Activated CD4-positive, alpha-beta T cell treated with anti-CD3 and anti-CD28 coated beads, Interleukin-2, amount 50 U/mL, for 48 hours (primary cell): ENCODE measurements at places on chromosomes 11 and 22.

DNA sequence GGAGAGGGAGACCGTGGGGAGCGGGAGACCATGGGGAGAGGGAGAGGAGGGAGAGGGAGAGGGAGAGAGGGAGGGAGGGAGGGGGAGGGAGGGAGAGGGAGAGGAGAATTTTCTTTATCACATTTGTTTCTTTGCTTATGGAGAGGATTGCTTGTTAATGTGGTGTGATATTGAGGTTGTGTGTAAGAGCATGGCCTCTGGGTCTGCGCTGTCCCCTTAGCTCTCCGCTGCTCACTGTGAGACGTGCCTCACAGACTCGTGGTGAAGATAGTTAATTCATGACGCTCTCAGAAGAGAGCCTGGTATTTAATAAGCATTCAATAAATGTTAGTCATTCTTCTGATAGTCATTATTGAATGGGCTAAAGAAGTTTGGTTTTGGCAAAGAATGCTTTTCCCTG is 26.2 kb downstream of the PPFIA1 start:
- DNase-seq: no peak

DNA sequence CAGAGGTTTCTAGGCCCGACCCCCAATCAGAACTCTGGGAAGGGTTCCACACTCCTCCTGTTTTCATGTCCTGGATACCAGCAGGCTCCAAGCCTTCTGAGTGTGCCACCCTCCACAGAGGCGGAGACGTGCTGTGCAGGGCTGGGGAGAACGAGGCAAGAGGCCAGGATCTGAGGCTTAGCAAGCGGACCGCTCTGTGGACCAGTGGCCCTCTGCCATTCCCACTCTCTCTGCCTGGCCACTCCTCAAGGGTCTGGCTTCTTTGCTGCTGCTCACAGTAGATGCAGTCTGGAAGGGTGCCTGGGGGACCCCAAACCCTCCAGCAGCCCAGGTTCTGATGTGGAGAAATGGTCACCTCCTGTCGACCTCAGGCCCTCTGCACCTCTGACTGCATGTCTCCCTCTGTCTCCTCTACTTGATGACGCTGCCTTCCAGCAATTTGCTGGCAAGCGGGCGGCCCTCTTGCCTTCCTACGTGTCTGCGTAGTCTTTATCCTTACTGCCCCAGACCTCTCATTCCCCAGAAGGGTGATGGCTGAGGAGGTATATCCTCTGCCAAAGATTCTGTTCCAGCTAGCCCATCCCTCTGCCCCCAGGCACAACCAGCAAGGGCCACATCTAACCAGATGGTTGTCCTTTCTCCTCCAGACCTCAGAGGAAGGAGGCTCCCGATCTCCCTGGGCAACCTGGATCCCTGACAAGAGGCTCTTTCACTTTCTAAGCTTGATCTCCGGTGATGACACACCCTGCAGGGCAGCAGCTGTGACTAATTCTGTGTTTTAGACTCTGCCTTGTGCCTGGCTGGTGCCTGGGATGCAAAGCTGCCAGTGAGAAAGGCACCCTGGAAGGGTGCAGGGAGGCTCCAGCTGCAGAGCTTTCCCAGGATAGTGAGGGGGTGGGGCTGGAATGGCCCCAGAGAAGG is 87.3 kb downstream of the NAT10 start:
- peak; percentile 34 for DNase-seq

GRCh38 chr11:59272771-59273372 is 60.1 kb upstream of the MPEG1 start:
- no peak for DNase-seq

DNA sequence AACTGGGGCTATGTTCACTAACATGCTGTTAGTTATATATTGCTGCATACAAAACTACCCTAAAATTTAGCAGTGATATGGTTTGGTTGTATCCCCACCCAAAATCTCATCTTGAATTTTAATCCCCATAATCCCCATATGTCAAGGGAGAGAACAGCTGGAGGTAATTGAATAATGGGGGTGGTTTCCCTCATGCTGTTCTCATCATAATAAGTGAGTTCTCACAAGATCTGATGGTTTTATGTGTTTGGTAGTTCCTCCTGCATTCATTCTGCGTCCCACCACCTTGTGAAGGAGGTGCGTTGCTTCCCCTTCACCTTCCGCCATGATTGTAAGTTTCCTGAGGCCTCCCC is 10.0 kb upstream of the PATL1 start:
- no peak for DNase-seq

GRCh38 chr11:35083431-35084238 is 55.3 kb upstream of the CD44 start:
- DNase-seq: peak; percentile 55

- DNase-seq: no peak
These were observed 11.0 kb downstream of the GATD1 start for GRCh38 chr11:766106-766935.

DNA sequence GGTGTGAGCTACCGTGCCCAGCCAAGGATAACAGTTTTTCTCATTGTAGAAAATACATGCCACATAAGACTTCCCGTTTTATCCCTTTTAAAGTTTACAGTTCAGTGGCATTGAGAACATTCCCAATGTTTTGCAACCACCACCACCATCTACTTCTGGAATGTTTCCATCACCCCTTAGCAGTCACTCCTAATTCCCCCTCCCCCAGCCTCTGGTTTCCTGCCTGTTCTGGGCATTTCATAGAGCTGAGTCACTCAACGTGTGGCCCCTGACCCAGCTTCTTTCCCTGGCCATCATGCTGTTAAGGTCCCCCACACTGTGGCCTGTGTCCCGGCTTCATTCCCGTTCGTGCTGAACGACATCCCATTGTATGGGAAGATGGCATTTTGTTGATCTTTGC is 30.7 kb downstream of the FGF4 start:
- DNase-seq: no peak

GRCh38 chr11:44726283-44727113 is at the start of gene TSPAN18:
Gene TSPAN18 (plus strand): TSS chr11:44726962. CDS start chr11:44906417, 179,455 bp downstream.
- peak; percentile 26 for DNase-seq

GRCh38 chr11:27076121-27076589 is 35.5 kb downstream of the BBOX1 start:
- no peak for DNase-seq

DNA sequence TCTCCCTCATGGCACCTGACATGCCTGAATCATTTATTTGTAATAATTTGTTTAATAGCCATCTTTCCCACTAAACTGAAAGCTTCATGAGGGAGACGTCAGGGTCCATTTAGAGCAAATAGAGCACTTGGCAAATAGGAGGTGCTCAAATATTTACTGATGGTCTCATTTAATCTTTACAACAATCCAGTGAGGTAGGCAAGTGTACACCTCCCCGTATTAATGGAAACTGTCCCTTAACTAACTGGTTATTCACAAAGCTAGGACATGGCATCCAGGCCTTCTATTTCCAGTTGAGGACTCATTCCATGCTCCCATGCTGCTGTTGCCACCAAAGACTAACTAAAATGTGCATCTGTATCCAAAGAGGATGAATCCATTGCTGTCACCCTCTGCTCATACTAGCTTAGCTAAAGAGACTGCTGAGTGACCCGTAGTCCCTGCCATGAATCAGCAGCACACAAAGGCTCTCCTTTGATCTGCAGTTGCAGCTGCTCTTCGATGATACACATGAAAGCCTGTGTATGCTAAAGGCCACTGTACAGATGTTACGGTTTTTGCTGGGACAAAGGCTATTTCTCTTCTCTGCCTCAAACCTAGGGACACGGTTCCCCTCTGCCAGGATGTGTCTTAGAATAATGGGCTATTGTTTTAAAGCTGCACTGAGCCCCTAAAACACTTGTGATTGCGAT is 82.6 kb downstream of the RAB30 start:
- DNase-seq: no peak

GRCh38 chr11:6617315-6617781 is 1.9 kb downstream of the TPP1 start:
- no peak for DNase-seq

- no peak for DNase-seq
These were observed 103.3 kb upstream of the PARVA start for GRCh38 chr11:12274056-12274455.

GRCh38 chr22:39410264-39410663 is 10.7 kb downstream of the TAB1 start:
- no peak for DNase-seq

DNA sequence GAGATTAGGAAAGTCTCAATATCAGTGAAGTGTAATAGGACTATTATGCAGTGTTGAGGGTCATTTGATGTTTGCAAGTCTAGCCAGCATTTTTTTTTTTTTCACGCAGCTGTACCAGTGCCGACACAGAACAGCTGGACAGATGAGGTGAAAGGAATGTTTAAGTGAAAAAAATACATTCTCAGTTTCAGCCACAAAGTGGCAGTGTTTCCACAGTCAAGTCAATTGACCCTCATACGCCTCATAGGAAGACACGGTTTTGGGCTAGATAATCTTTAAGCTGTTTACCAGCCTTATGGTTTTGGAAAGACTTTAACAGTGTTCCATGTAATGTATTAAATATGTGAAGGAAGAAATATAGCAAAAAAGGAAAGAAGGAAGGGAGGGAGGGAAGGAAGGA is 349.9 kb upstream of the ANO3 start:
- no peak for DNase-seq

DNA sequence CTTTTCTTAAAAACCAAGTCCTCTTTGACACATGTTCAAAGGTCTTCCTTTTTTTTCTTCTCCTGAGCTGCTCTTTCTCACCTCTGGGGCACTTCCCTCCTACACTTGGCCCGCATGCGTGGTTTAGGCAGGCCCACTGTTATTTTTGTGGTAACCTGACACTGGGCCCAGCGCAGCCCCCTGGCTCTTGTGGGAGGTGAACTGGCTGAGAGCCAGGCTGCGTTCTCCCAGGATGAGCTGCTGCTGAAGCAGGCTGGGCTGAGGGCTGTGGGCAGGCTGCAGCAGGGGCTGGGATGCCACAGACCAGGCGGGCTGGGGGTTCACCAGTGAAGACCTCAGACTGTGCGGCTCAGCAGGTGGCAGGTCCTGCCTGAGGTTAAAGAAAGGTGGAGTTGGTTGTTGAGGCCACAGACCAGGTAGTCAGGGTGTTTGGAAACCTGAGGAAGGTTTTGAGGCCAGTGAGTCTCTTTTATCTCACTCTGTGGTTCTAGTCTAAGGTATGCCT is 72.4 kb downstream of the TEAD1 start:
- no peak for DNase-seq

DNA sequence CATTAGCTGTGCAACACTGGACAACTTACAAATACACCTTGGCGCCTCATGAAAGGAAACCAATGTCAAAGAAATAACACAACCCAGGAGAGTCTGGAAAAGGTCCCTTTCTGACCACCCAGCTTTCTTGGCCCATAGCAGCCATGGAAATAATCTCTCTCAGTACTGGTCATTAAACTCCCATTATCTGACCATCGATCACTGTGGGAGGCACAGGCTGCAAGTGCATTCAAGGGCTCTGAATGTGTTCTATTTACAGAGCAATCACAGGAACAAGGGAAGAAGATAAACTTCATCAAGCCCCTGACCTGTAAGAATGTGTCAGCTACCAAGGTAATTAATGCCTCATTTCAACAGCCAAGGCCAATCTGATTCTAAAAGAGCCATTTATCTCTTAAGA is 40.1 kb downstream of the CTSC start:
- DNase-seq: no peak

DNA sequence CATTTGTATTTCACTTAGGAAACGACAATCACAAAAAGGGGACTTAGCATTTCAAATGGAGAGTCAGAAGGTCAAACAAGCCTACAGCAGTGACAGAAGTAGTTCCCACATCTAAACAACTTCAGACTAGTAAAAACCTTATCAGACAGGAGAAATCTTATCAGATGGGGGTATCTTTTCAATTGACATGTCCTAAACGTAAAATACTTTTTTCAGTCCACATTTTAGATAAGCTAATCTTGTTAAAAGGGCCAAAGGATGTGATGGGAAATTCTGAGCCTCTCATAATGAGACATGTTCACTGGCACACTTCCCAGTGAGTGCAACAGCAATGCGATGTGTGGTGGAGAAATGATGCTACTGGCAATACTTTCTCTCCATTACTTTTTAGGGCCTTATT is 2.4 kb downstream of the MAPK1 start:
- peak; percentile 51 for DNase-seq

- no peak for DNase-seq
These were observed 21.7 kb downstream of the FAM168A start for GRCh38 chr11:73576185-73576614.

DNA sequence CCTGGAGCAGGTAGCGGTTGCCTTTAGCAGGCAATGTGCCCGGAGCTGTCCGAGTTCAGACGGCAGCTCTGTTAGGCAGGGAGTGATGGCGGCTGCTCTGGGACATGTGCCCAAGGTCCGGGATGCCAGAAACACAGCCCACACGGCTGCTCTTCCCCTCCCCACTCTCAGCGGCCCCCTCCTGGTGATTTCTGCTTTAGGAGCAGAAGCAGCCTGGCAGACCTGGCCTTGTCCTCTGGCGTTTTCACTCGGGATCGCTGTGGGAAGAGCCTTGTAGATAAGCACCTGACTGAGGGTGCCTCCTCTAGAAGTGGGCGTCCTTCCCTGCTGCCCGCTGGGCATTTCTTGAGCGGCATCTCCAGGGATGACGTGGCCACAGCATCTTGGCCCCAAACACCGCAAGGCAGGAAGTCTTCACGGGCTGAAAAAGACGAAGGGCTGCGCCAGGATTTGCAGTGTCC is 392.2 kb downstream of the TBC1D22A start:
- no peak for DNase-seq

- DNase-seq: no peak
These were observed 80.3 kb downstream of the FBLN1 start for GRCh38 chr22:45582955-45583320.

DNA sequence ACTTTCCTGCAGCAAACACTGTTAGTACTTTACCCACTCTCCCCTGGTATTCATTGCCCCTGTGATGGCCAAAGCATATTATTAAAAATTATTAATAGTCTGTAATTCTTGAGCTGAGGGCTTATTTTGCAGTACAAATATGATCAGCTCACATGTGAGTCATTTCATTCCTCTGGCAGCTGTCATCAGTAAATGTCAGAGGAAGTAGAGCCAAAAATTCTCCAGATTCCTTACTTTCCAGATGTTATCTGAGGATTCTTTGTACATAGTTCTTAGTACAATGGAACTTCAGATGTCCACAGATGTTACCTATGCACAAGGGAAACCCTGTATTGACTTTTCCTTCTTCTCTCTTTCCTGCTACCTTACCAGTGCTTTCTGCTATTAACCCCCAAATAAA is 12.5 kb downstream of the OR5B3 start:
- DNase-seq: no peak

DNA sequence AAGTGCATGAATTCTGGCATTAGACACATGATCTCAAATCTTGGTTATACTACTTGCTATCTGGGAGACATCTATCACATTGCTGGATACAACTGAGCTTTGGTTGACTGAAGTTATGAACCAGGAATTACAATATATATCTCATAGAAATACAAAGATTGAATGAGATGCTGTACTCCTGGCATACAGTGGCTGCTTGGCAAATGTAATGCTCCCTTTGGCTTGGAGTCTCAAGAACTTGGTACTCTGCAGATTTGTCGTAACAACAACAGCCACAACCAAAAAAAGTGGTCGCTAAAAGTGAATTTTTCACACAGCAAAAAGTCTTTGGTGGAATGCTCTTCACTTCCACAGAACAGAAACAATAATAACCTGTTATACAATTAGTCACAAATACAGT is 1082.6 kb downstream of the DLG2 start:
- DNase-seq: no peak
